ENCODE measurements at places on chromosomes 5 and 9. TPM values are rescaled to one million over a fixed set of nuclear protein-coding genes. Genes with fewer than 3 reads are reported as not detected.

FBXL17 gene
- 14.3 TPM for total RNA-seq

MBLAC2 gene
- 8.1 TPM for total RNA-seq

SYNPO gene
- 1.5 TPM for total RNA-seq

ODF2 gene
- 55.9 TPM for total RNA-seq

COL15A1 gene
- 6.8 TPM for total RNA-seq

SOHLH1 gene
- total RNA-seq: not detected

PCDHB3 gene
- total RNA-seq: 0.20 TPM

TMEM232 gene
- total RNA-seq: 5.1 TPM

IL3 gene
- not detected for total RNA-seq
